Stimulated activated effector memory CD8-positive, alpha-beta T cell treated with anti-CD3 and anti-CD28 coated beads, Interleukin-12 subunit alpha, Interleukin-12 subunit beta, amount 100 ng/mL, for 72 hours (primary cell): ENCODE measurements at places on chromosomes 3 and 15.

- no peak for DNase-seq
Measured at GRCh38 chr3:186483611-186484340, 60.4 kb downstream of the CRYGS start.

- DNase-seq = no peak
Measured at GRCh38 chr3:15032650-15033049, 32.5 kb downstream of the MRPS25 start.

GRCh38 chr3:187739561-187740332 is 5.5 kb downstream of the BCL6 start:
- peak; percentile 92 for DNase-seq

DNA sequence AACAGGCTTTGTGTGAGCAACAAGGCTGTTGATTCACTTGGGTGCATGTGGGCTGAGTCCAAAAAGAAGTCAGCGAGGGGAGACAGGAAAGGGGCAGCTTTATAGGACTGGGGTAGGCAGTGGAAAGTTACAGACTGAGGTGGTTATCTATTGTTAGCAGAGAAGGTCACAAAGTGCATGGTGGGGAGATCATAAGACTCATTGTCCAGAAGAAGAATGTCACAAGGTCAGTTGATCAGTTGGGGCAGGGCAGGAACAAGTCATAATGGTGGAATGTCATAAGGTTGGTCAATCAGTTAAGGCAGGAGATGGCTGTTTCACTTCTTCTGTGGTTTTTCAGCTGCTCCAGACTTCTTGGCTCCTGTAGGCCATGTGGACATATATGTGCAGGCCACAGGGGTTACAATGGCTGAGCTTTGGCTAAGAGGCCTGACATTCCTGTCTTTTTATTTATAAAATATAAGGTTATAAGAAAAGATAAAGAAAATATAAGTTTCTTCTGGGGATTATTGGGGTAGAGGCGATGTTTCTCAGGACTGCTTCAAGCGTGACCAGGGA is 69.5 kb upstream of the SNTN start:
- DNase-seq = no peak

GRCh38 chr3:173380681-173381080 is 16.9 kb upstream of the NLGN1 start:
- no peak for DNase-seq

- DNase-seq = no peak
Measured at GRCh38 chr3:177228601-177229190, 31.4 kb upstream of the TBL1XR1 start.

DNA sequence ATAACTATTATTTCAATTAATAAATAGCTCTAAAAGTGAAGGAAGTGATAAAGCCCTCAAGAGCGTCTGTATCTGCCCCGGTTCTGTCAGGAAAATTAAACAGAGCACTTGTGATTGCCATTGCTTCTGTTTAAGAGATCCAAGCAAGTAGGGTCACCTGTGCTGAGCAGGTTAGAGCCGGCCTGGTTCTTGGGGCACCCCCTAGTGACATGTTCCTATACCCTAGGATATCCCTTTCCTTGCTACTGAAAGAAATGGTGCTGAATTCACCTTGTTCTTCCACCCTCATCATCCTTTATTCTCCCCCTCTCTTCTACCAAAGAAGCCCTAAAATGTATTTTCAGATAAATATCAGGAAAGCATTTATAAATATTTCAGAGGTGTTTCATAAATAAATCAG is 323.5 kb downstream of the RORA start:
- DNase-seq = no peak

DNA sequence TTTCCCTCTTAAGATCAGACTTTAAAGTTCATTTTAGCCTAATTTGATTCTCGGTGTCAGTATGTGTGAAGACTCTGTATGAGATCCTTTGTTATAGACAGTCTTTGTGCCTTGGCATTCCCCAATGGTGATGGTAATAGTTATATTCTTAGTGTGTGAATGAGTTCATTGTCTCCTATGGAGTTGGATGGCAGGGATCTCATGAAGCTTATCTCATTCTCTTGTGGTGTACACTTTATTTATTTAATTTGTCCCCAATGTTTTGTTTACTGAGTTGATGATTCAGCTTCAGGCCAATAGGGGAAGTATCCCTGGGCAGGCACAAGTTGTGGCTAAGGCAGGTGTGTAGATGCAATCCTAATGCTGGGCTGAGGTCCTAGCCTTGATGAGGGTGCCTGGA is 222.0 kb upstream of the DPPA4 start:
- DNase-seq = no peak

DNA sequence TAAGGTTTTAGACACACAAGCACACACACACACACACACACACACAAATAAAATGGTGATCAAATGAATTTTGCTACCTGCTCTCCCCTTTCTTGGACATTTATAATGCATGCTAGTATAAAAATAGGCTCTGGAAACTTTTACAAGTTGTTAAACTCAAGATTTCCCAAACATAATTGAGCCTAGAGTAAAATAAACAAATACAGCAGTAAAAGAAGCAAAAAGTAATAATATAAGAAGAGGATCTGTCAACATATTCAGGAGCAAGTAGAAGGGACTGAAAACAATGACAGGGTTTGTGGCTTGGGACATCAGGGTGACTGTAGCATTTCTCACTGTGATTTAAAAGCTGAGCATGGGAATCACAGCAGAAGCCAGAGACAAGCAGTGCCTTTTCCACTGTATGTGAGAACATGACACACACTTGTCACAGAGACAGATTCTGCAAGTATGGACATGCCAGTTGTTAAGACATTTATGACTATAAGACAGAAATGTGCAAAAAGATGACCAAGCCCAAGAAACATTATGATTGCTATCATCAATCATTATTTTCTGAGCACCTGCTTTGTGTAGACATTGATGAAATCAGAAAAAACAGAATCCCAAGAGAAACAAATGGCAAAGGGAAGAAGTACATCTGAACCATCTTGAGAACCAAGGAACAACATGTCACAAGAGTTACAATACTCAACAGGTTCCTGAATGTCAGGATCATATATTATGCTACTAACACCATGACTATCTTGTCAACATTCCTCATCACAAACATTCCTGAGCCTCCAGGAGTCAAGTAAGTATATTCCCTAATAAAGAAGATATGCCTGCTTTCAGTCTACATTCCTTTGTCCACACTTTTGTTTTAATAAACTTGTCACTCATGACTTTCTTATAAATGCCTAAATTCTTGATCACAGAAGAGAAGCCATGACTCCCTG is 7.1 kb downstream of the THRB start:
- no peak for DNase-seq

- DNase-seq = no peak
Measured at GRCh38 chr3:122080207-122080587, 25.0 kb downstream of the CD86 start.

GRCh38 chr3:134106580-134106979 is 76.9 kb upstream of the SLCO2A1 start:
- DNase-seq = no peak

DNA sequence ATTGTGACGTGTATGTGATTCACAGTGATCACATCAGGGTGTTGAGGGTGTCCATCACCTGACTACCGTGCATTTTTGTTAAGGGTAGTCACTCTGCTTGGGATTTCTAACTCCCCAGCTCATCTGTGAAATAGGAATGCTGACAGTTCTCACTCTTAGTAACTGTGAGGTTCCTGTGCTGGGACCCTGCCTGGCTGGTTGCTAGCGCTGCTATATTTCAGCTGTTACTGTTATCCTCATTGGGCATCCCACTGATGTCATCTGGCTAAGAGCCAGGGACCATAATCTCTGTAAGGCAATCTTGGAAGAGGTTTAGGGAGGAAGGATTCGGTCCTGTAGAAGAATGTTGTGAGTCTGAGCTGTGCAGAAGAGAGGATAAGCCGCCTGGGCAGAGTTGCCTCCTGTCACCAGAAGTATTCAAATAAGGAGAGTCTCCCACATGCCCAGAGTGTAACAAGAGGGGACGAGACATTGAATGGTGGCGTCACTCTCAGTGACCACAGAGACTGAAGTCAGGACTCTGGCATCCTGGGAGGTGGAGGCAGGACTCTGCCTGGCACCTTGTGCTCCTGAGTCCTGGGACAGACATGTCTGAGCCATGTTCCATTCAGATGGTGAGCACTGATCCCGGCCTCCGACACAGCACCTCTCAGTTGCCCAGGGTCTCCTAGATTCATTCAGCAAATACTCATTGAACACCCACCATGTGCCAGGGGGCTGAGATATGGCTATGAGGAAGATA is 52.2 kb downstream of the FBLN2 start:
- DNase-seq = no peak

DNA sequence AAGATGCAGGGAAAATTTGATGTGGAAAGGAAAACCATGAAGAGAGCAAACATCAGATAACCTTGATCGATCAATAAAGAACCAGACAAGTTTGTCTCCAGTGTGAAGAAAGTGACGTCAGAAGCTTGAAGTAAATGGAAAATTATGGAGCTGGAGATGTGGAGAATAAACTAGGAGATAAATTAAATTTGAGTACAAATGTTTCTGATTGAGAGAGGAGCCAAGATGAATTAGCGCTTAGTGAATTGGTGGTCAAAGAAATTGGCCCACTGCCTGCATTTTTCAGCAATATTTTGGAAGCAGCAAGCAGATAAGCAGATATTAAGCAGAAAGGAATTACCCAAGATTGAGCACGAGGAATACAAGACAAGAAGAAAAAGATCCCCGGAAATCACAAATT is 567.3 kb upstream of the ZNF385D start:
- no peak for DNase-seq

GRCh38 chr15:70301396-70301795 is 203.7 kb upstream of the TLE3 start:
- no peak for DNase-seq

DNA sequence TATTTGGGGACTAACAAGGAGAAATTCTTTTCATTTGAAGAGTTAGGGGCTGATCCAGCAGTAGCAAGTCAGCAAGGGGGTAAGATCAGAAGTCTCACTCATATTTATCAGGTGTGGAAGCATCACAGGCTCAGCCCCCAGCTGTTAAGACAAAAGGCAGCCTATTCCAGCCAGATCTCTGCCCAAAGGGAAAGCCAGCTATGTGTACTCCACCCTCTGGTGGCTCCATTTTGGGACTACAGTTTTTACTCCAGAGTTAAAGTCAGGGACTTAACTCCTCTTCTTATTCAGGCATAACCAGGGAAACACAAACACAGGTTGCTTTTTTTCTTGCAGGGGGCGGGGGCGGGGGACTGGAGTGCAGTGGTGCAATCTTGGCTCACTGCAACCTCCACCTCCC is 19.2 kb downstream of the UBP1 start:
- no peak for DNase-seq

GRCh38 chr15:70505936-70506912 is 257.1 kb downstream of the UACA start:
- DNase-seq = no peak

DNA sequence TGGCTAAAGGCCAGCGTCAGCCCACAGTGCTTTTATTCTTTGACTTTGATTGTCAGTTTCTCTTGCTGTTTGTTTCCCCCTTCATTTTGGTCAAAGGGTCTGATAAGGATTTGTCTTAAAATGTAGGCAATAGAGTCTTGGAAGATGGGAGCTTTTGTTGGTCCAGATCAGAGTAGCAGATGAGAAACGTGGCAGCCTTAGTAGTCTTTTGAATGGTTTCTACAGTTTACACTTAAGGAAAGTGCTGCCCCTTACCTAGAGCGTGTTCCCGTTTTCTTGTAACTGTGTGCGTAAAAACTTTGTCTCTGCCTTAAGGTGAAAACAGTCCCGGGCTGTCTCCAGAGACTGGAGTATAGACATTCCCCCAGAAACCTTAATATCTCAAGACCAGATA is 630 bp downstream of the LXN start:
- DNase-seq = no peak
